ENCODE measurements at places on chromosomes 1 and 21.

DNA sequence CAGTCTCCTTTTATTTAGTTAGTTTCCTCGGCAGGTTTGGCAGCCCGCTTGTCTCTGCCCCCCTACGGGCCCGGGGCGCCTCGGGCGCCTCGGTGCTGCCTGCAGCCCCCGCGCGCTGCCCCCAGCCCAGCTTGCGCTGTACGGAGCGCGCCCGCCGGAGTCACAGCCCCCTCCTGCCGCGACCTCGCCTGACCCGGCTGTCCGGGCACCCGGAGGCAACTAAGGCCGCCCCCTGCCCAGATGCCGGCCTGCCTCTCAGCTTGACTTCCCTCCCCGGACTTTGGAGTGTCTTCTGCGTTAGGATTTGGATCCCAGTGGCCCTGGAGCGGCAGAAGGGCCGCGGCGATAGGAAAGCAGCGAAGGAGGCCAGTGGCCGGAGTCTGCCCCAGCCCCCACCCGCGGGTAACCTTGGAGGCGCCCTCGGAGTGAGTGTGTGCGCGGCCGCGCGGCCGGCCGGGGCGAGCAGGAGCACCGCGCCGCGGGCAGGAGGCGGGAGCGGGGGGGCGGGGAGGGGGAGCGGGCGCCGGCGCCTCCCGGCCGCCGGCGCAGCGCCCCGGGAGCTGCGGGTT, 7.6 kb downstream of the CDKN2C start:
- no peak for DNase-seq

GRCh38 chr1:183810756-183811544, 6.0 kb downstream of the RGL1 start:
- no peak for DNase-seq

DNA sequence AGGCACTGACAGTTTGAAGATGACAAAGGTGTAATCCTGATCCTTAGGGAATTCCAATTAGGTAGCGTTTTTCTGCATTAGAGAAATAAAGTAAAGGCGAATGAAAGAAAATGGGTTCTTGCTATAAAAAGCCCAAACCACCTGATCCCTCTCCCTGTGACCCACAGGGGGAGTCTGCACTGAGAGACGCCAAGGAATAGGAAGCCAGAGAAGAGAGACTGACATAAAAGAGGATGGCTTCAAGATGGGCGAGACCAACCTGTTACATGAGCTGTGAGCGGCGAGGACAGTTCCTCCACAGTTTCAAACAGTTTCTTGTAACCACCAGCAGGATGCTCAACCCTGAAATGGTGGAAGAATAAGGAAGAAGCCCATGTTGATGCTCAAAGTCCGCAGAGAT, 1.4 kb downstream of the RPE65 start:
- no peak for DNase-seq

DNA sequence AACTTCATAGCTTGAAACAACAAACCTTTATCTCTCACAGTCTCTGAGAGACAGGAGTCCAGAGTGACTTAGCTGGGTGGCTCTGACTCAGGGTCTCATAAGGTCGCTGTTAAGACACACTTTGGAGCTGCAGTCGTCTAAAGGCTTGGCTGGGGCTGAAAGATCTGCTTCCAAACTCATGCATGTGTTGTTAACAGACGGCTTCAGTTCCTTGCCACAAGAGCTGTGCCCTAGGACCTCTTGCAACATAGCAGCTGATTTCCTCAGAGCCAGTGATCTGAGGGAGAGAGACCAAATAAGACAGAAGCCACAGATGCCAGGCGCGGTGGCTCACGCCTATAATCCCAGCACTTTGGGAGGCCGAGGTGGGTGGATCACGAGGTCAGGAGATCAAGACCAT, 176.8 kb downstream of the DISC1 start:
- no peak for DNase-seq

DNA sequence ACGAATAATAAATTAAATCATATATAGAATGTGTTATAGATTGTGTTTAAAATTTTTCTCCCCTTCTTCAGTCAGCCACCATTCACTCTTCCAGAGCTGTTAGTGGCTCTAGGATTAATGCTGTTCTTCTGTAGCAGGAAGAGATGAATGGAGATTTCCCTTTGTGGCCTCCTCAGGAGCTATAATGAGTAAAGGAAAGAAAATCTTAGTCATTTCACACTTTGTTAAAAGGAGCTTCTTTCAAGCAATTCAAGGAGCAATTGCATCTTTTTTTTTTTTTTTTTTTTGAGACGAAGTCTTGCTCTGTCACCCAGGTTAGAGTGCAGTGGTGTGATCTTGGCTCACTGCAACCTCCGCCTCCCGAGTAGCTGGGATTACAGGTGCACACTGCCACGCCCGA, 23.7 kb upstream of the TMCO2 start:
- peak; percentile 70 for DNase-seq

DNA sequence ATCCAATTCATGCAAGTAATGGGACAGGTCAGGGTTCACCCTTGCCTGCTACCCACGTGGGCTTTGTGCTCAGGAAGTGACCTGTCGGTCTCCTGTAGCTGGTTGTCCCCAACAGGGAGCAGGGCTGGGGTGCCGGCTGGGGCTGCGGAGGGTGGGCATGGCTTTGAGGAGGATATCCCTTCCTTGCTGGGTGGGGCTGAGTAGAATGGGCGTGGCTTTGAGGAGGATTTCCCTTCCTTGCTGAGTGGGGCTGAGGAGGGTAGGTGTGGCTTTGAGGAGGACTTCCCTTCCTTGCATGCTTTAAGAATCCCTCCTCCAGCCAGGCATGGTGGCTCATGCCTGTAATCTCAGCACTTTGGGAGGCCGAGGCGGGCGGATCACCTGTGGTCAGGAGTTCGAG, 151.3 kb downstream of the CLIC6 start:
- DNase-seq: no peak

- no peak for DNase-seq
Measured at GRCh38 chr1:86951430-86951829, 37.0 kb downstream of the HS2ST1 start.

DNA sequence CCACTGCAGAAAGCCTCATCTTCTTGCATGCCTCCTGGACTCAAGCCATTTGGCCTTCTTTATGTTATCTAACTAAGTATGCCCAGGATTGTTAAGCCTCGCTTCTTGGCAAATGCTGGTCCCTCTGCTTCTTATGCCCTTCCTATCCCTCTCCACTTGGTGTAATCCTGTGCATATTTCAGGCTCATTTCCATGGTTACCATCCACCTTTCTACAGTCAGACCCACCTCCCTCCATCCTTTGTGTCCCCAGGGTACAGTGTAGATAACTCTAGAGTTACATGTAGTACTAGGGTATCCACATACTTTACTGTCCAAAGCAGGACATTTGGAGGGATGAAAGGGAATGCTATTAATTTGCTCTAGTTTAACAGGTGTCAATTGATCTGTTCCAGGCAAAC, 6.5 kb upstream of the RNF19B start:
- no peak for DNase-seq

- DNase-seq: no peak
Measured at GRCh38 chr1:218401441-218401997, 56.4 kb downstream of the TGFB2 start.

GRCh38 chr1:51570063-51570710, 46.7 kb upstream of the OSBPL9 start:
- DNase-seq: peak; percentile 58

DNA sequence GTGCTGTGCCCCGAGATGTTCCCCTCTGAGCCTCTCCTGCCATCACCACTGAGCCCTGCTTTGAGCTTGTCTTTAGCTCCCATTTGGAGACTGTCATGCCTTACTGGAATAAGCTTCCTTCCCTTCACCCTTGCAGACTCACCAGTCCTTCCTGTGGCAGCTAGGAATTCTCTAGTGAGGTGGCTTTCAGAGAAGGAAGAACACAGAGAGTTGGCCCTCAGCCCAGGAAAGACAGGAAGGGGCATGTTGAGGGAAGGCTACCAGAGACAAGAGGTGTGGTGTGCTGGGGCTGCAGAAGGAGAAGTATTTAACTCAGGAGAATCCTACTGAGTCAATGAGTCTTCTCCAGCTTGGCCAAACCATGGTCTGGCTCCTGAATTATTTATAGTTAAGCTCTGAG, 76.3 kb downstream of the UCK2 start:
- DNase-seq: no peak

GRCh38 chr1:9233241-9233941, 1.2 kb upstream of the H6PD start:
- no peak for DNase-seq

DNA sequence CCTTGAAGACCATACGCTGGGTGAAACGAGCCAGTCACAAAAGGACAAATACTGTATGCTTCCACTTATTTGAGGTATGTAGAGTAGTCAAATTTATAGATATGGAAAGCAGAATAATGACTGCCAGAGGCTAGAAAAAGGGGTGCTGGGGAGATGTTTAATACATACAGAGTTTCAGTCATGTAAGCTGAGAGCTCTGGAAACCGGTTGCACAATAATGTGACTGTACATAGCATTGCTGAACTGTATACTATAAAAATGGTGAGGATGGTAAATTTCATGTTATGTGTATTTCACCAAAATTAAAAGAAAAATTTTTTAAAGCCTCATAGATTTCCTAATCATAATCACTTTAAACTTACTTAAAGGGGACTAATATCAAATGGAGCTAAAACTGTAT, 110.8 kb downstream of the ZZZ3 start:
- no peak for DNase-seq

DNA sequence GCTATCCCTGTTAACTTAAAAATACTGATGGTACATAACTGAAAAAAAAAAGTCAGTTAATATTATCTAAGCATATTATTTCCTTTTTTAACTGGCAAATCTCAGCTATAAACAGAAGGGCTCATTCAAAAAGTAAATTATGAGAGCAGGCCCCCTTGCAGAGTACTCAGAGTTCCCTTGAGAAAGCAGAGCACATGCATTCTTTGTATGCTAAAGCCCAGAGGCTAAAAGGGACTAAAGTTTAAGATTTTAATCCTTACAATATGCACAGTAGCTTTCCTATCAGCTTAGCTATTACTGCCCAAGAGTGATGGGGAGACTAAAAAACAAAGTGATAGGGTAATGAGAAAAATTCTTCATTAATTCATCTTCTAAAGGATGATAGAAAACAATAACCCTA, 18.5 kb downstream of the SLC16A1 start:
- no peak for DNase-seq

GRCh38 chr1:85417876-85418275, 47.1 kb downstream of the DDAH1 start:
- no peak for DNase-seq

DNA sequence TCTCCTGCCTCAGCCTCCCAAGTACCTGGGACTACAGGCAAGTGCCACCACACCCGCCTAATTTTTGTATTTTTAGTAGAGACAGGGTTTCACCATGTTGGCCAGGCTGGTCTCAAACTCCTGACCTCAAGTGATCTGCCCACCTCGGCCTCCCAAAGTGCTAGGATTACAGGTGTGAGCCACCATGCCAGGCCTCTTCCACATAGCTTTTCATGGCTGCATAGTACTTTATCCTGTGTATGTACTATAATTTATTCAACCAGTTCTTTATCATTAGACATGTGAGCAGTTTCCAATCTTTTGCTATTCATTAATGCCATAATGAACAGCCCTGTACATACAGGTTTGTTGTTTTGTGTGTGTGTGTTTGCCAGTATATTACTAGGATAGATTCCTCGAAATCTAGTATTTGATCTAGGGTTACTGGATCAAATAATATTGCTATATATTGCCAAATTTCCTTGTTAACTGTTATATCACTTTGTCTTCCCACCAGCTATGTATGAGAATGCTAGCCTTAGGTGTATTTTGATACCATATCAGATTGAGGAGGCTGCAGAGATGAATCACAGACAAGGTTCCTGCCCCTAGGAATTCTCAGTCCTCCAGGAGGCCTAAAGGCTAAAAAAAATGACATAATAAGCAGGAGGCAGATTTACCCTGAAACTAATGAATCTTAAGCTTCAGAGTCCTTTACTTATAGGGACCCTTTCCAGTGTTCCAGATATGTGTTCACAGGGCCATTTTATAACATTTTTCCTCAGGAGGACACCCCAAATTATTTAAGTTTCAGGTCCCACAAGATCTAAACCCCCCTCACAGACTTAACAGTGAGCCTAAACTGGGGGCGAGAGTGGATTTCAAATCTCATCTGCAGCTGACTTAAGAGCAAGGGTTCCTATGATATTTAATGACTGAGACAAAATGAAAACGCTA, 2.1 kb upstream of the PDIK1L start:
- no peak for DNase-seq

DNA sequence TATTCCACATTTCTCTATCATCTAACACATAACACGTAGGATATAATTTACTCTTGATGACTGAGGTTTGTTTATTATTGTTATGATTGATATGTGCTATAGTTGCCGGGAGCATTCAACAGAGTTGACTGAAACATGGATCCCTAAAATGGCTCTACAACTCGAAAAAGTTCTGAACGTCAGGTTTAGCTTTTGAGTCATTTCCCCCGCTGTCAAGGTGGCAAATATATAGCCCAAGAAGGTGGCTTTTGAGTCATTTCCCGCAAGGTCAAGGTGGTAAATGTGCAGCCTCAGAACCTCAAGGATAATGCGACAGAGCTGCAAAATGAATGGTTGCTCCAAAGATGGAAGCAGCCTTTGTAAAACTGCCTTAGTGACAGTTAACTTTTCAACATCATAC, 104.0 kb downstream of the NIBAN1 start:
- peak; percentile 93 for DNase-seq

DNA sequence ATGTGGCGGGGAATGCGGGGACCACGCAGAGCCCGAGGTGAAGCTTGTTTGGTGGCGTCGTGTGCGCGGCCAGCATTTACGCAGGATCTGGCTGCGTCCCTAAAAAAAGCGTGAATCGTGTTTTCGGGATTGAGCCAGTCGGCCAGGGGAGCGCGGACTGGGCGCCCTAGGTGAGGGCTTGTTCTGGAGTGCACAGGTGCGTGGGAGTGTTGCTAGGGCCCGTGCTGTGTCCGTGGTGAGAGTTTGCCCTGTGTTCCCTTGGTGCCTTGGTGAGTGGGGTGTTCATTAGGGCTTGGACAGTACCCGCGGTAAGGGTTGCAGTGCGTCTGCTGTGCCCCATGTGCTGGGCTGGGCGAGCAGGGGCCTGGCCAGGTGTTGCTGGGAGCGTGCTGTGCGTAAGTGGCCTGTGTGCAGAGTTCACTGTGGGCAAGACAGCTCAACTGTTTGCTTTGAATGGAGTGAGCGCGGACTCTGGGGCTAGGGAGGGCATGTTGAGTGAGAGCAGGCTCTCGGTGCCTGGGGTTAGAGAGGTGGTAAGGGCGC, 673 bp downstream of the CD46 start:
- peak; percentile 42 for DNase-seq

- no peak for DNase-seq
Measured at GRCh38 chr1:205456868-205457745, 1.3 kb upstream of the BLACAT1 start.

DNA sequence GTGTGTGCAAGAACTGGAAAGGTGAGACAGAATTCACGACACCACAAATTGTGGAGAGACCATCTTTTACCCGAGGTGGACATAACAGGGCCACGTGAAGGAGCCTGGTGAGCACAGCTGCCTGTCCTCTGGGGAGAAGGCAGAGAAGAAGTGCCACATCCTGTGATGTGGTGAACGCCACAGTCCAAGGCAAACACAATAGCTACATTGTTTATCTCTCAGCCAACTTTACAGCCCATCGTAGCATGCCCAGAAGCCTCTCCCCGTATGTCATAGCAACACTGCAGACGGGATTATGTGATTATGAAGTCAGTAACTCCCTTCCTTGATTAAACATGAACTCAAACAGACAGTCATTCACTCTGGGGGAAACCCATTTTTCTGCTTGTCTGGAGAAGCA, 612.2 kb downstream of the SMYD3 start:
- no peak for DNase-seq
